Activated naive CD8-positive, alpha-beta T cell treated with anti-CD3 and anti-CD28 coated beads for 36 hours (primary cell): ENCODE measurements at places on chromosomes 5 and 9.

DNA sequence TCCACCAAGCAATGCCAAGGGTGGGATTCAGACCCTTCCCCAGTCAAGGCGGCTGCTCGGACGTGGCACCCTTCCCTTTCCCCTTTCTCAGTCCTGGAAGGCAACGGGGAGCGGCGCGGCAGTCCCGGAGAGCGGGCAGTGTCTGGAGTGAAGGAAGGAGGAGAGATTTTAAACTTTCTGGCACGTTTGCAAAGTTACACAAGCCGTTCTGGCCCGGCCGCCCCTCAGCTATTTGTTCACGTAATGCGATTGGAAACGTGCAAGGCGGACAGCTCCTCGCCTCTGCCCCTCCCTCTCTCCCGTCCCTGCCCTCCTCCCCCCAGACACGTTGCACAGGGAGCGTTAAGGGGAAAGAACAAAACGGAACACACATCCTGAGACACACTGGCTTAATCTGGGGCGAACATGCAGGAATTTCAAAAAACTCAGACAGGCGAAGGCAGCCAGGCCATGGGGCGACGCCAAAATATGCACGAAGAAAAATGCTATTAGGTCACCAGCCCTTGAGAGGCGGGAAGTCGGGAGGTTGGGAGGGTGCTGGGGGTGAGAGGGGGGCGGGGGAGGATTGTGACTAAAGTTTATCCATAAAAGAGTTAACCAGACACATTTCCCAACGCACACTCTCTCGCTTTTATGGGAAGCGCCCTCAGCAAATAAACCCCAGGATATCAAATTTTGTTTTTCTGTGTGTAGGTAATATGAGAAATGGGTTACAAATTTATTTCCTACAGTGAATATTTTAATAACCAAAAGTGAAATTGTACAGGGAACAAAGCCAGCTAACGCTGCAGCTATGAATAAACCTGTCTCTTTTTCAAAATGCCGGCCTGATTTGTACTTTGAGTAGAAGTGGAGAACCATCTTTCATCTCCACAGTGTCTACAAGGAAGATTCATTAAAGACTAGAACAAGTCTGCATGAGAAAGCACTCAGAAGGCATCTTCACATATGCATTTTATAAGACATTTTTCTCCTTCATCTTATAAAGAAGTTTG lies at the start of gene LOX:
LOX (minus strand) TSS at position 144 of the 995 bp plus-strand sequence. CDS start 274 bp downstream, outside the sequence.
- no peak for DNase-seq

- no peak for DNase-seq
These were observed 154.3 kb downstream of the KDM4C start for GRCh38 chr9:6911901-6912638.

GRCh38 chr5:34976347-34976746 lies 47.0 kb downstream of the DNAJC21 start:
- no peak for DNase-seq

- no peak for DNase-seq
These were observed 20.4 kb downstream of the PRRX2 start for GRCh38 chr9:129685933-129686259.

- no peak for DNase-seq
These were observed 158.7 kb downstream of the FGF1 start for GRCh38 chr5:142527234-142527633.

- no peak for DNase-seq
These were observed 86.3 kb downstream of the NLN start for GRCh38 chr5:65808251-65808741.

GRCh38 chr5:159887050-159887449 lies 29.2 kb upstream of the ADRA1B start:
- DNase-seq: no peak

GRCh38 chr9:113989714-113990569 lies 88.2 kb downstream of the AMBP start:
- no peak for DNase-seq

GRCh38 chr5:101663543-101663942 lies 632.5 kb downstream of the SLCO4C1 start:
- DNase-seq: no peak

GRCh38 chr5:91635950-91636734 lies 253.0 kb upstream of the ARRDC3 start:
- DNase-seq: no peak

DNA sequence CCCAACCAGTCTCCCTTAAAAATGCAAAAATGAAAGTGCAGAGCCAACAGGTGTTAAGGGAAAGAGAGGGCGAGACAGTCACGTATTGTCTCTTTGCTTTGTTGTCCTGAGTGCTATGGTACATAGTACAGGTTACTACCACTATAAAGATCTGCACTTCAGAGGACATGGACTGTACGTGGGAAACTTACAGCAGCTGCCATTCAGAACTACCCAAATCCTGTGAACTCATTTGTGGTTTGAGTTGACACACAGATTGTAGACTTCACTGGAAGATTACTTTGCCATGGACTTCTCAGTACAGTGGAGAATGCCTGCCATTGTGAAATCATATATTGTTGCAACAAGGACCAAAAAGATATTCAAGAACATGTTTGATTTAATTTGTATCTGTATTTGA lies 34.8 kb downstream of the FBXO38 start:
- DNase-seq: no peak

DNA sequence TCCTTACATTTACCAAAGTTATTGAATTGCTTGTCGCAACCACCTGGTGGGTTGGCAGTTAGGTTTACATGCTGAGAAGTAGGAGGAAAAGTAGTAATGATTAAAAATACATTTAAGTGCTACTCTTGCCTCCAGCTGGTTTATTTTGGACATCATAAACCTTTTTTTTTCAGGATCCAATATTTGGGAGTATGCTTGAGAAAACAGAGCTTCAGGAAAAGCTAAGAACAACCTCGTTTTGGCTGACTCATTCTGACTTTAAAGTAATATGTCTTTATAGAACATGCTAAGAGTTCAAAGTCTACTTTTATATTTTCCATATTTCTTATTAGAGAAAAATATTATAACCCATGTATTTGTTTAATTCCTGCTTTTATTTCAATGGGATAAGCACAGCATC lies 41.7 kb upstream of the BNC2 start:
- DNase-seq: no peak

GRCh38 chr5:93385655-93386054 lies 195.4 kb downstream of the NR2F1-AS1 start:
- DNase-seq: no peak

- no peak for DNase-seq
These were observed 530.4 kb upstream of the DAB2 start for GRCh38 chr5:39955156-39955555.

GRCh38 chr9:84556556-84556955 lies 113.0 kb upstream of the NTRK2 start:
- DNase-seq: no peak

- no peak for DNase-seq
These were observed 69.1 kb downstream of the FBXW11 start for GRCh38 chr5:171937351-171937750.

GRCh38 chr9:123033864-123034601 lies 566 bp downstream of the GPR21 start:
- DNase-seq: no peak

GRCh38 chr5:116675626-116675910 lies 100.9 kb upstream of the SEMA6A start:
- no peak for DNase-seq

DNA sequence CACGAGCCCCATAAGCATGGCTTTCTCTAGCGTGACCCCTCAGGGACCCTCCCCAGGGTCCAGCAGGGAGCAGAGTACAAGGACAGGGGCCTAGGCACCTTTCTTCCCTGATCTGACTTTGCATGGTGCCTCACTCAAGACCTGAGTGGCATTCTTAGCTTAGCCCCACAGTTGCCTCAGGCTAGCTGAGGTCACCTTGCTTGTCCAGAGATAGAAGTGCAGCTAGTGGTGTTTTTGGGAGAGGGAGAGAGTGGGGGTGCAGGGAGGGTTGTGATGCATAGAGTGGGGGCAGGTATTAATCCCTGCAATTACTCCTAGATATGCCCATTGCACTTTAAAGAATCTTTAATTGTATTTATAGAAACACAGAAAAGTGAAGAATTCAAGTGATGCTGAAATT lies 8.4 kb upstream of the TRIO start:
- DNase-seq: no peak

DNA sequence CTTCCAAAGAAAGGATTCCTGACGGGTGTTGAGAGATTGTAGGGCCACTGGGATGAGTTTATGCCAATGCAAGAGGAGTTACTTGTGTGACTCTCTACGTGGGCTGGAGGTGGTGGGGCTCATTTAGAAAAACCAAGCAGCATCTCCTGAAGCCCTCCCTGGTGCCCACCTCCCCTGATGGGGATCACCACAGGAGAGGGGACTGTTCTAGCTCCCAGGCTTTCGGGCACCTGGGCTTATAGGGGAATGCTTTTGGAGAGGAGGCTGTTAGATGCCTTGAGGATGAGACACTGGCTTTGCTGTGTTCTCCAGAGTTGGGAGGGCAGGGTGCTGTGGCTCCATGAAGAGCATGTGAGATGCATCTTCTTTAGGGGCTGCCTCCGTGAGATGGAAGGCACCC lies 65.0 kb downstream of the IRX1 start:
- DNase-seq: no peak

DNA sequence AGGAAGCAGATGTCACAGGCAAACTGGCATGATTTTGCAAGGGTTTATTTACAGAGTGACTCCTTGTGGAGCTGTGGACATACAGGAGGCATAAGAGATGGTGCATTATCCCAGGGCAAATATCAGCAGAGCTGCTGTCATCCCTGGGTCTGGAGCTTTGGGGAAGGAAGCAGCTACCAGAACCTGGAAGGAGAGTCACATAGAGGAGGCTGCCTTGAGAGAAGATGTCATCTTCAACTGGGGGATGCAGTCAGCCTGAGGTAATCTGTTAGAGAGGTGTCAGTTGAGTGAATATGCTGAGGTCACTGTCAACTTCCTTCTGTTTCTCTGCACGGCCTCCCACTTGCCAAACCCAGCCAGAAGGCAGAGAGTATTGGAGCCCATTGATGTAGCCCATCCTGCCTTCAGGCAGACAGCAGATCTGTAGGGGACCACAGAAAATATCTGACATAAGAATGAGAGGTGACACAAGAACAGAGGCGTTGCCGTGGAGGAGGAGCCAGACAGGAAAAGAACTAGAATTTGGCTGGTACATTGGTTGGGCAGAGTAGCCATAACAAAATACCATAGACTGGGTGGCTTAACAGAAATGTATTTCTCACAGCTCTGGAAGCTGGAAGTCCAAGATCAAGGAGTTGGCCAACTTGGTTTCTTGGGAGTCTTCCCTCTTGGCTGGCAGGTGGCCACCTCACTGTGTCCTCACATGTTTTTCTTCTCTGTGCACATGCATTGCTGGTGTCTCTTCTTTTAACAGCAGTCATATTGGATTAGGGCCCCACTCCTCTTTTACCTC lies 102.8 kb downstream of the SNX18 start:
- no peak for DNase-seq

DNA sequence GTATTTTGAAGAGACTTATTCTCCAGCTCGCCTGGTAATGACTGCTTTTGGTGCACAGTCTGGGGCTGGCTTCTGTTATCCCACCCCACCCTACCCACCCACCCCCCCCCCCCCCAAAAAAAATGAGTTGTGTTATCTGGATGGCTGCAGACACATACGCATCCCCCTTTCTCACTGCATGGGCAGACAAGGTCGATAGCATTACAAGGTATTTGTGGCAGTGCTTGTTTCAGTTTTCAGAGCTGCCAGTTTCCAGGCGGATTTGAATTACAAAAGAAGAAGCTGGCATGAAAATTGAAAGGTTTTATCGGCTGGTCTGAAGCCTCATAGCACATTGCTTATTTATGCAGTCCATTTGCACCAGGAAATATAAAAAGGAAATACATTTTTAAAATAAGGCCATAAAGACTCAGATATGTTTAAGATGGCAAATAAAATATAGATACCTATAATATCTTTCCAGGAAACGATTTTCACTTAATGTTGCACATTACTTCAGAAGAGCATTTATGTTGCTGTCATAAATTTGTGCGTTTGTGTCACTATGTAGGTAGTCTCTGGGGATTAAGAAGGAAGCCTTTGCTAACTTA lies 85.1 kb upstream of the GRHPR start:
- no peak for DNase-seq

GRCh38 chr5:100634937-100635534 lies 99.9 kb downstream of the FAM174A start:
- no peak for DNase-seq

DNA sequence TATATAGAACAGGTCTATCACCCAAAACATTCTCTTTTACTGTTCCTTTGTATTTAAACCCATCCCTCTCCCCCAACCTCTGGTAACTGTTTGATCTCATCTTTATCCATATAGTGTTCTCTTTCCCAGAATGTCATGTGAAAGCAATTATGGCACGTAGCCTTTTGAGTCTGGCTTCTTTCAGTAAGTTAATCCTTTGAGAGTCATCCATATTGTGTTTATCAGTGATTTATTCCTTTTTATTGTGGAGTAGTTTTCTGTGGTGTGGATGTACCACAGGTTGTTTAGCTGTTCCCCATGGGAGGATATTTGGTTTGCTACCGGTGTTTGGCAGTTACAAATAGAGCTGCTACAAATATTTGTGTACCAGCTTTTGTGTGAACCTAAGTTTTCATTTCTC lies 38.0 kb downstream of the HMGXB3 start:
- no peak for DNase-seq

- DNase-seq: no peak
These were observed 10.5 kb upstream of the PLEKHG4B start for GRCh38 chr5:81391-82021.

DNA sequence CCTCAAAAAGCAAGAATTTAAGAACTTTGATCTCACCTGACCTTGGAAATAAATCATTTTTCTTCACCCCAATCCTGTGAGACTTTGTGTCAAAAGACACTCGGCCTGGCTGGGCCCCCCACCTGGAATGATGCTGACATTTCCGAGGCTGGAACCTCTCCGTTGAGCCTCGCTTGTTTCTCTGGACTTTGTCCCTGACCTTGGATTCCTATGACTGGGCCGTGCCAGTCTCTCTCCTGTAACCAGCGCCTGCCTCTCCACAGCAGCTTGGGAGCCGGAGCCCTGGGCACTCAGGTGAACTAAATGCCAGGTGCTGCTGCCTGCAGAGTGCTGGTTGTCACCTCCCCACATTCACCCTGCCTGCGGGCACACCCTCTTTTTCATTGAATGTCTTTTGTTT lies 62.7 kb downstream of the RETREG1 start:
- DNase-seq: no peak

- peak; percentile 8 for DNase-seq
These were observed 220.6 kb downstream of the MELK start for GRCh38 chr9:36793277-36793676.

GRCh38 chr9:14547245-14548060 lies 145.8 kb downstream of the ZDHHC21 start:
- DNase-seq: no peak

DNA sequence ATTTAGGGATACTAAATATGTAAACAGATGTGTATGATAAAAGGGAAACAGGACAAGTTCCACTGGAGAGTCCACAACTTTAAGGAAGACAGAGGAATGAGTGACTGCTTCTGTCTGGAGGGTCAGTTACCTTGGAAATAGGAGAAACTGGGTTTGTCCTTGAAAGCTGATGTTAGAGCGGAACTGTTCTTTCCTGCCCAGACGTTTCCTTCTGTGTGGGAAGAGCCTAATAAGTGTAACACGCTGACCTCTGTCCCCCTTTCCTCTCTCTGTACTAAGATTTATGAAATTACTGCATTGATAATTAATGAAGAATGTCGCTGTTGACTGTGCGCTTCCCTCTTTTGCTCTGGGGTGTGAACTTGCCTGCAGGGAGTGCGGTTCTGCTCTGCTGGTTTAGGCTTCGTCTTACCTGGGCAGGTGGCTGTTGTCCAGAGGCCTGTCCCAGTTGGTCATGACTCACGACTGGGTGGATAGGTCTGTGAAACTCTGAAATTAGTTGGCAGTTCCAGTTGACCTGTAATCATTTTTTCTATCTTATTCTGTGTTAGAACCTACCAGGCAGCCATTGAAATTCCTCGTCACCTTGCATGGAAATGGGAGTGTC lies 126.8 kb downstream of the MTRR start:
- no peak for DNase-seq
